ENCODE measurements at places on chromosomes 11 and 22. TPM values are rescaled to one million over a fixed set of nuclear protein-coding genes. Genes with fewer than 3 reads are reported as not detected.

DNA sequence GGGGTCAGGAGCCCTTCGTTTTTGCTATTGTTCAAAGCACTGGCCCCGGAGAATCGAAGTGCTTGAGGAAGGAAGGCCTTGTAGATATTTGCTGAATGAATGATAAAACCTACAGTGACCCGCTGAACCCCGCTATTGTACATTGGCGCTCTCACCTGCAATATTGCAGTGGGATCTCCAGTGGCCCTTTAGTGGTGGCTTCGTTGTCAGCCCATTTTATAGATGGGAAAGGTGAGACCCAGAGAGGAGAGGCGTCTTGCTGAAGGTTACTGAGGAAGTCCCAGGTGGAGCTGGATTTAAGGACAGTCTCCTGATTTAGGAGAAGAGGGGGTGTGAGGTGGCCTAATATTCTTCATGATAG, 1.2 kb downstream of the CDC42EP2 start:
- DNase-seq = no peak
- peak overlapping the region; percentile 61 for H3K4me3 ChIP-seq
- no peaks in the 10 kb centered on the region for H3K36me3 ChIP-seq
- no peaks in the 10 kb centered on the region for H3K27me3 ChIP-seq

- DNase-seq = no peak
- H3K4me1 ChIP-seq = peaks cover 43% of the 10 kb centered on the region
- no peak overlapping the region for H3K27ac ChIP-seq
- H3K4me3 ChIP-seq = no peak overlapping the region
These were observed 124.4 kb downstream of the TEAD1 start for GRCh38 chr11:12798609-12799011.

DNA sequence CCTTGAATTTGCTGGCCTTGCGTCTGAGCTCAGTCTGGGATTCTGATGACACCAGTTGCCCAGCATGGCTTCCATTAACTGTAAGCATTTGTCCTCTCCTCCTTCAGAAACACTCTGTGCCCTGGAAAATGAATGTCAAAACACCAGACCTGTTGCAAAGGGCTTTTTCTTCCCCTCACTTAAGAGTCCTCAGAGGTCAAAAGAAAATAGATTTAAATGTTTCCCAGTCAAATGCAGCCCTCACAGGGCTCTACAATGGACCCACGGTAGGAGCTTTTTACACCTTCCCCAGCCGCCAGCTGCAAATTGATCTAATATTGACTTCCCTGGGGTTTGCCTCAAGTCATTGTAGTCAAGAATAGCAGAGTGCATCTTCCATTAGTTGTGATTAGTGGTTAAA, 332.2 kb downstream of the INSC start:
- no peak overlapping the region for H3K27ac ChIP-seq
- no peak overlapping the region for H3K4me3 ChIP-seq
- H3K36me3 ChIP-seq = no peaks in the 10 kb centered on the region

- H3K36me3 ChIP-seq = no peaks in the 10 kb centered on the region
- peak; percentile 37 for DNase-seq
- H3K27me3 ChIP-seq = no peaks in the 10 kb centered on the region
- H3K27ac ChIP-seq = no peak overlapping the region
These were observed 95.9 kb downstream of the FBXO7 start for GRCh38 chr22:32570501-32570900.

DNA sequence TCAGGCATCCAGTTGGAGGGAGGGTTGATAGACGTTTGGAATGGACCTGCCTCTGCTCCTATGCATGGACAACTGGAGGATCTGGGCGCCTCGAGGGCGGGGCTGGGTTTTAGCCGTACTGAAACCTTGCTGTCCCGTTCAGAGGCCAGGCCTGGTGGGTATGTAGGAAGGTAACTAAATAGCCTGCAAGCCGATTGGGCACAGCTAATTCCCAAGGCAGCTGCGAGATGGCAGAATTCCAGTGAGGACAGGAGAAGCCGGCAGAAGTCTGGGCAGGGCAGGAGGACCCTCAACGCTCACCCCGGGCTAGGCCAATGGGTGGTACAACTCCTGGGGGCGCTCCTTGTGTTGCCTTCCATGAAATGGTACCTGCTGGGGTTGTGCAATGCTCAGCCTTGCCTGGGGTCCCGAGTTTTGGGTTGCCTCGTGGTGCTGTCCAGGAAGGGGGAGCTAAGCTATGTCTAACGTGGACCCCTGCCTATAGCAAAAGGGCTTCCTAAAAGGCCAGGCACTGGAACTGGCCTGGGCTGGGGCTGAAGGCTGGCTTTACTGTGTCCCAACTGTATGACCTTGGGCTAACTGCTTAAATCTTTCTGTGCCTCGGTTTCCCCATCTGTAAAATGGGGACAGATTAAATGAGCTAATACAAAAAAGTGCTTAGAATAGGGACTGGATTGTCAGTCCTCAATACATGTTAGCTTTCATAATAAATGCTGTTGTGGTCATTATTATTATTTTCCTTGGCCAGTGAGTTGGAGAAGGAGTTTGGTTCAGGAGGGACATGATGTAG, 30.1 kb upstream of the CD82 start:
- no peaks in the 10 kb centered on the region for H3K36me3 ChIP-seq
- no peaks in the 10 kb centered on the region for H3K4me1 ChIP-seq
- H3K4me3 ChIP-seq = no peak overlapping the region
- DNase-seq = no peak

GRCh38 chr11:133064152-133064877, 468.0 kb downstream of the OPCML start:
- H3K27ac ChIP-seq = no peak overlapping the region
- H3K4me3 ChIP-seq = peak overlapping the region; percentile 53
- no peaks in the 10 kb centered on the region for H3K4me1 ChIP-seq
- H3K36me3 ChIP-seq = no peaks in the 10 kb centered on the region

DNA sequence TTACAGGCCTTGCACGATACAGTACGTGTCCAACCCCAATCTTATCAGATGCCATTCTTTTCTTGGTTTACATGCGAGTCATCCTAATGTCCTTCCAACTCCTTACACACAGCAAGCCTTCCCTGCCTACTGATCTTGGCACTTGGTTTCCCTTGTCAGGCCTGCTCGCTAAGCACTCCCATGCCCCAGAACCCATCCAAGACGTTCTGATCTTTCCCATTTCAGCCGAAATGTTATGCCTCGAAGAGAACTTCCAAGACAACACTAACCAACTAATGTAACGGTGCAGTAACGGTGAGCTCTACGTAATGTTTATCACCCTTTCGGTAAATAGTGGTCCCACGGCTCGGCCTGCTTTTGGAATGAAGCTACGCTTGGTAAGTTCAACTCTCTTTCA, 521 bp downstream of the PES1 start:
- H3K36me3 ChIP-seq = peaks cover 2% of the 10 kb centered on the region
- no peaks in the 10 kb centered on the region for H3K4me1 ChIP-seq
- peak overlapping the region; percentile 96 for H3K27ac ChIP-seq
- no peak for DNase-seq
- H3K4me3 ChIP-seq = peak overlapping the region; percentile 100
- no peaks in the 10 kb centered on the region for H3K27me3 ChIP-seq

DNA sequence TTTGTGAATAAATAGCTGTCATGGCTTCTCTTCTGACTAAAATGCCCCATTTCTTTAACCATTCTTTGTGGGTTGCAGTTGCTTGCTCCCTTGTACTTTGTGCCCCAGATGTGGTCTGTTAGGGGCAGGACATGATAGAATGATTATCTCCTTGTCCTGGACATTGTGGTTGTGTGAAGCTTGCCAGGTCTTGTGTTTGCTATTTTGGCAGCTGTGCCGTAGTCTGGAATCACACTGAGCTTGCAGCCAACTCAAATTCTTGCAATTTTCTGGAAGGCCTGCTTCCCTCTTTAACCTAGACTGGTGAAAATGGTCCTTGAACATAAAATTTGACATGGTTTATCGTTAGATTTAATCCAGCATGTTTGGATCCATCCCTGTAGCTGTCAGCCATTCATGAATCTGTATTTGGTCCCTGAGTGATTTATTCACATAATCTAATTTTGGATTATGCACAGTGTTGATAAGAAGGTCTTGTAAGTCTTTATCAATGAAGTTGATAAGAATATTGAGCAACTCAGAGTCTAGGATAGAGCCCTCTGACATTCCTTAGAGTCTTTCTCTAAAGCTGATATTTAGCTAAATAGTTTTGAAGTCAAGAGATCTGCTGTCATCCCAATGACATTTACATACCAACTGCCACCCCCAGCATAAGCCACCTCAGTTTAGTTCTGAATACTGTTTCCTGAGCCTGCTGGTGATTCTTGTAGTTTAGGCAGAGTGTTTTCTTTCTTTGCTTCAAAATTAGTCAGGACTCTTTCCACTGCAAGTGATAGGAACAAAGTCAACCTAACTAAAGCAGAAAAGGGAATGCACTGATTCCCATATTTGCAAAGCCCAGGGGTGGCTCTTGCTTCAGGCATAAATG, 9.8 kb downstream of the SPON1 start:
- no peak overlapping the region for H3K4me3 ChIP-seq
- H3K36me3 ChIP-seq = no peaks in the 10 kb centered on the region
- no peak for DNase-seq
- H3K4me1 ChIP-seq = no peaks in the 10 kb centered on the region

GRCh38 chr11:83542861-83543260, 256.7 kb upstream of the CCDC90B start:
- DNase-seq = no peak
- no peaks in the 10 kb centered on the region for H3K27me3 ChIP-seq
- H3K4me1 ChIP-seq = no peaks in the 10 kb centered on the region

DNA sequence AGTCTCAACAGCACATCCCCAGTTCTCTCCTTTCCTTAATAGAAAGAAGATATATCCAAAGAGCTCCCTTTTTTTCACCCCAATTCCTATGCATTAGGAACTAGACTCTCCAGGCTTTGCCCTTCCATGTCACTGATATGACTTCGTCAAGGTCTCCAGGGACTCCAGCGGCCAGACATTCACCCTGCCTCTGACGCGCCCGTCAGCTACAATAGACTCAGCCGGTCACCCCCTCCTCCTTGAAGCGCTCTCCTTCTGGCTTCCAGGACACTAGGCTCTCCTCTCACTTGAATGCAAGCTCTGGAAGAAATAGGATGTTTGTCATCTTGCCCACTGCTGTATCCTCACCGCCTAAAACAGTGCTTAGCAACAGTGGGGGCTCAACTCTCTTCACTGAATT, 14.9 kb upstream of the ELFN2 start:
- H3K27me3 ChIP-seq = no peaks in the 10 kb centered on the region
- H3K27ac ChIP-seq = no peak overlapping the region
- no peak for DNase-seq
- no peak overlapping the region for H3K4me3 ChIP-seq
- H3K4me1 ChIP-seq = no peaks in the 10 kb centered on the region

- H3K27me3 ChIP-seq = no peaks in the 10 kb centered on the region
- H3K4me3 ChIP-seq = no peak overlapping the region
- H3K36me3 ChIP-seq = peaks cover 2% of the 10 kb centered on the region
- DNase-seq = no peak
- no peak overlapping the region for H3K27ac ChIP-seq
These were observed 78.8 kb upstream of the BID start for GRCh38 chr22:17853073-17853472.

- no peak overlapping the region for H3K27ac ChIP-seq
- H3K27me3 ChIP-seq = no peaks in the 10 kb centered on the region
- H3K36me3 ChIP-seq = no peaks in the 10 kb centered on the region
- no peak overlapping the region for H3K4me3 ChIP-seq
- DNase-seq = no peak
These were observed 177.3 kb downstream of the KIRREL3 start for GRCh38 chr11:126823274-126823673.

DNA sequence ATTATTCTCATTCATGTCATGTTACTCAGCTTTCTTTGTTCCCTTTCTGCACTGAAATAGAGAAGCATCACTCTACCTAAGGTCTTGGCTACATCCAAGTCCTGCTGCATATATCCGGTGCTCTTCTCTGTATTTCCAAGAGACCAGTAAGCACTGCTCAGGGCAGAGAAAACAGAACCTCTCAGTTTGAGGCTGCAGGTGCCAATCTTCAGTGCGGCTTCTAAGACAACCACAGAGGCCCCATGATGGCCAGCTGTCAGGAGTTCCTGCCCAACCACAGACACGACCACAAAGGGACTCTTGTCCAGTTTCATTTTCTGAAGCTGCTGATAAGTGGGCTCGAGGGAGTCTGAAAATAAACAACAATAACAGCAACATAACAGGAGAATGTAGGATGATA, 378.4 kb upstream of the PITPNB start:
- H3K4me1 ChIP-seq = no peaks in the 10 kb centered on the region
- no peak for DNase-seq
- H3K27me3 ChIP-seq = no peaks in the 10 kb centered on the region
- H3K27ac ChIP-seq = no peak overlapping the region
- H3K36me3 ChIP-seq = peaks cover 5% of the 10 kb centered on the region

GRCh38 chr22:46058591-46059519, 81.9 kb upstream of the WNT7B start:
- no peak overlapping the region for H3K4me3 ChIP-seq
- H3K36me3 ChIP-seq = no peaks in the 10 kb centered on the region
- peaks cover 11% of the 10 kb centered on the region for H3K27me3 ChIP-seq

Gene FAM168A
- total RNA-seq = 38.1 TPM

Gene SPTBN2
- 64.9 TPM for total RNA-seq

Gene GGTLC2
- total RNA-seq = 0.76 TPM

Gene SH3BP1
- total RNA-seq = 12.8 TPM

Gene MGAT3
- 5.4 TPM for total RNA-seq

Gene DSCAML1
- total RNA-seq = 17.3 TPM

Gene SLC22A25
- not detected for total RNA-seq
